ENCODE measurements at places on chromosomes 7 and 10.

DNA sequence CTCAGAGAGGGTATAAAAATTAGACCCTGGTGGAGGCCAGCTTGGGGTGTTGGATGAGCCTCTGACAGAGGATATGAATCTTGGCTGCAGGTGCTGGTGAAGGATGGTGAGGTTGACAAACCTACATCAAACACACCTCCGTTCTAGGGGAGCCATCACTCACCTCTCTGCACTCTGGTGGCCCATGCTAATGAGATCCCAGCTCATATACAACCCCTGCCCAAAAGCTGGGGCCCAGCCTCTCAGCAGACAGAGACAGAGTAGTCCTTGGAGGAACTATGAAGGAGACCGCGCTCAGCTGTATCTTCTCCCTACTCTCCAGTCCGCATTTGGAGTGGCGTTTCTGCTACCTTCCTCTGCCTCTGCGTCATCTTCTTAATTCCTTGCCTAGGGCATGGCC, 83.1 kb upstream of the SORCS3 start:
- peak; percentile 29 for DNase-seq

DNA sequence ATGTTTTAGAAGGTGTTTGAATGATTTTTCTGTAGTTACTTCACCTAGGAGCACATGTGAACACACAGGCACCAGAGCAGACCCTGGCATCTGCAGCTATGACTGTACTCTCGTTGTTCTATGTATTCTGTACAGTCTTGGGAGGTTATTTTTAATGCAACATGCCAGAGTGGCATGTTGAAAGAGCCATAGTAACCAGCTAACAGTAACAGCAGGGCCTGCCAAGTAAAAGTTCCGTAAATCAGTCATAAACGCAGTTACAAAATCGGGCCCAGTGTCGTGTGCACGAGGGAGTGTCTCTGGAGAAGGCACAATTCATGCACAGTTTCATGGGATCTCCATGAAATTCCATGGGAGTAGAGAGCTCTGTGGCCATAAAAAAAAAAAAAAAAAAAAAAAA, 108.3 kb upstream of the CDK6 start:
- DNase-seq, result no peak

DNA sequence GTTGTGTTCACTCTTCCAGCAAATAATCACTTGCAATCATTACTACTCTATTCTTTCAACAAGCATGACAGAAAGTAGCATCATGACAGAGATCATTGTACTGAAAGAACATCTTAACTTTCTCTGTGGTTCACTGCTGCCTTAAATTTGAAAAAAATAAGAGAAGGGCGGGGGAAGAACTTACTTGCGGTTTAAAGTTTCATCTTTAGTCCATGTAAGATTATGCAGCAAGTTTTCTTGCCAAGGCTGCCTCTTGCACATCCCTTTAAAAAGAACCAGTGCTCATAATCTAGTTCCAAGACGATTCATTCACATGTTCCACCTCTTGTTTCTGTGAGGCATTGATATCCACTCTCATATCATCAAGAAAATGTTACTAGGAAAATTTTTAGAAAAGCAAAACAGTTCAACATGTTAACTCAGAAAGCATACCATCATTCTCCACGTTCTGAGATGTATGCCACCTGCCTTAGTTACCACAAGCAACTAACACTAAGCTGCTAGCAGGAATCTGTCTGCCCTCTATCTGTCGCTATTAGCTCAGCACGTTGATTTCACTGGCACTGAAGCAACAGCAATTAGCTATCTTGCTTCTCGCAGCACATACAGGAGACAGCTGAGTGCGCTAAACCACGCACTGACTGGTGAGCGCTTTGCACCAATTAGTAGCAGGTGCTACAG, at the start of gene PCDH15:
PCDH15 (minus strand) TSS at position 491 of the 681 bp plus-strand sequence. CDS start 136,969 bp downstream, outside the sequence.
- DNase-seq, result peak; percentile 61

GRCh38 chr10:128337860-128338378, 211.7 kb upstream of the MKI67 start:
- DNase-seq, result no peak

DNA sequence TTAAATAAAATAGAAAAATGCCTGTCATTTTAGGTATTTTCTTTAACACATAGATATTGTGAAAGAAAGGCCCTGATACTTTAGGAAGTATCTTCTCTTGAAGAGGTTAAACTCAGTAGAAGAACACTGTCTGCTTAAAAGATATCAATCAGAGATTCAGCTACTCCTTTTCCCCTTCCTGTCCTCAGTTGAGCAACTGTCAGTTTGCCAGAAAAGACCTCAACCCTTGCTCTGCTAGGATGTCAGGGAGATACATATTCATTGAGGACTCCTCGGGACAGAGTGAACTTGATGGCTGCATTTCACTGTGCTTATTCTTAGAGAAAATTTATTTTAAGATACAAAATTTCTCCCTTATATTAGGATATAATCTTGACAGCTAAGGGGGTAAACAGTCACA, 173.6 kb upstream of the CACNA2D1 start:
- DNase-seq, result no peak

GRCh38 chr10:12181065-12181775, 14.5 kb downstream of the NUDT5 start:
- no peak for DNase-seq

DNA sequence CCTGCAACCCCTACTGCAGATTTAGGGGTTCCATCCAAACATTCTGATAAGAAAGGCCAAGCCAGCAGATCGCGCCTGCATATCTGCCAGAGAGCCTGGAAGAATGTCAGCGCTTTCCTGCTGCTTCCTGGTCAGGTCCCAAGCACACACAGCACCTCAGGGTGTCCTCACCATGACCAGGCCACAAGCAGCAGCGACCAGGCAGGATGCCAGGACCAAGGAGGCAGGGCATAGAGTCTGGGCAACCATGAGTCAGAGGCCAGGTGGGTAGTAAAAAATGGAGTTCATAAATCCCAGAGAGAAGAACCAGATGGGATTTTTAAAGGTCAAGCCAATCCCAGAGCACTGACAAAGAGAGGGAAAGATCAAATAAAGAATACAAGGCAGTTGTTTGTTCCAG, 5.5 kb upstream of the FAM131B start:
- no peak for DNase-seq

GRCh38 chr7:22444181-22444971, 55.6 kb downstream of the STEAP1B start:
- DNase-seq, result no peak

GRCh38 chr10:75540357-75540966, 109.0 kb downstream of the LRMDA start:
- DNase-seq, result no peak

DNA sequence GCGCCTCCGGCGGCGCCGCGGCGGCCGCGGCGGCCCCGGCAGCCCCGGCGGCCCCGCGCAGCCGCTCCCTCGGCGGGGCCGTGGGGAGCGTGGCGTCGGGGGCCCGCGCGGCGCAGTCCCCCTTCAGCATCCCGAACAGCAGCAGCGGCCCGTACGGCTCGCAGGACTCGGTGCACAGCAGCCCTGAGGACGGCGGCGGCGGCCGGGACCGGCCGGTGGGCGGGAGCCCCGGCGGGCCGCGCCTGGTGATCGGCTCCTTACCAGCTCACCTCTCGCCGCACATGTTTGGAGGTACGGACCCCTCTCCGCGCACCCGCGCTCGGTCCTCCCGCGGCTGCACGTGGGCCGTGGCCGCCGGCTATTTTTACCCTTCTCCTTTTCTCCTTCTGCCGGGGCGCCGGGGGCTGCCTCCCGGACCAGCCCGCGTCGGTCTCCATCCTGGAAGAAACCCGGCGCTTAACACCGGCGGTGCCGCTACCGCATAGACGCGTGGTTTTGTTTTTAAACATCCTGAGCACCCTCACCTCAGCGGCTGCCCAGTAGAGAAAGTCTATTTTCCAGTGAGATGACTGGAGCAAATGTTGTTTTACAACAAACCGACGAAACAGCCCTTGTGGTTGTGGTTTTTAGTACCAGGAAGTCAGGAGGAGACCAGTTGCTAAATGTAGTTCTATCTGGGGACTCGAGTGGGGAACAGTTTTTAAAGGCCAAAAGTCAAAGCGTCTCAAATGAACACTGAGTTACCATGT, 1.3 kb downstream of the ZNRF2 start:
- DNase-seq, result peak; percentile 57

DNA sequence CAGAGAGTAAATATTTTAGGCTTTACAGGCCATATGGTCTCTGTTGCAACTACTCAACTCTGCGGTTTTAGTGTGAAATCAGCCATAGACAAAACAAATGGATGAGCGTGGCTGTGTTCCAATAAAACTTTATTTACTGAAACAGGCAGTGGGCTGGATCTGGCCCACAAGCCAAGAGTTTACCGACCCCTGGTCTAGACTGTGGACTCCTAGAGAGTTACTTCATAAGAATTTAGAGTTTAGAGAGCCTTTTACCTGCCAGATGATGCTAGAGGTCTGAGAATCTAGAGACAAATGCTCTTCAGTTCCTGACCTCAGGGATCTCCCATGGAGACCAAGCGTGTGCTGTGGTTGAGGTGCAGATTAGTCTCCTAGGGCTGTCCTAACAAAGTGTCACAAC, 174.8 kb downstream of the PTEN start:
- DNase-seq, result no peak

GRCh38 chr7:2520131-2520760, 672 bp downstream of the LFNG start:
- DNase-seq, result peak; percentile 72

- no peak for DNase-seq
These were observed 21.5 kb upstream of the PPP3CB start for GRCh38 chr10:73517166-73517888.

DNA sequence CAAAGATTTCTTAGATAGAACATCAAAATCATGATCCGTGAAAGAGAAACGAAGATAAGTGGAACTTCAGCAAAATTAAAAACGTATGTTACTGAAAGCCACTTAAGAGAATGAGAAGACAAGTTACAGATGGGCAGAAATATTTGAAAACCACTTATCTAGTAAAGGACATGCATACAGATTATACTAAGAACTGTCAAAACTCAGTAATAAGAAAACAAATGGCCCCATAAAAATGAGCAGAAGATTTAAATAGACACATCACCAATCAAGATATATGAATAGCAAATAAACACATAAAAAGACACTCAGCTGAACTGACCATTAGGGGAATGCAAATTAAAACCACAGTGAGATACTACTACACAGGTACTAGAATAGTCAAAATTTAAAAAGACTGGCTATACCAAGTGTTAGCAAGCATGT, 343.7 kb downstream of the PTEN start:
- no peak for DNase-seq

GRCh38 chr7:22438994-22439393, 61.0 kb downstream of the STEAP1B start:
- DNase-seq, result no peak

Measured in ecto neural progenitor cell (in vitro differentiated cells).